Activated naive CD4-positive, alpha-beta T cell treated with Interleukin-2 at 50 U/mL for 16 hours (primary cell): ENCODE measurements at places on chromosomes 12 and 14.

DNA sequence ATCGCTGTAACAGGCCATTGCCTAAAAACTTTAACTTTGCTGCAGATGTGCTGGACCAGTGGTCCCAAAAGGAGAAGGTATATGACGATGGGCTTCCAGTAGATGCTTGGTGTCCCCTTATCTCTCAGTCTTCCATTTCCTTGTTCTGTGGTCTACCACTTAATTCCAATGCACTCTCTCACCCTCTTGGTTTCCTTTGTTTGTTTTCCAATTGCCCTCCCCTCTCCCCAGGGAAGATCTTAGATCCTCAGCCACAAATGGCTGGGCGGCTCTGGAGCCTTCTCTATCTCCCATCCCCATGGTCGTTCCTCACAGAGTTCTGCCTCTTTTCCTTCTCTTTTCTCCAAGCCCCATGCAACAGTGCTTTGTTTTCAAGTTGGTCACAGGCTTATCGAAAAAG, 584 bp downstream of the ACSM4 start:
- no peak for DNase-seq

- DNase-seq = no peak
Observed at GRCh38 chr12:2693244-2693860, 101.4 kb upstream of the FKBP4 start.

GRCh38 chr12:6215932-6216494, 15.8 kb downstream of the CD9 start:
- no peak for DNase-seq

GRCh38 chr14:39812532-39813320, 380.5 kb upstream of the FBXO33 start:
- no peak for DNase-seq

DNA sequence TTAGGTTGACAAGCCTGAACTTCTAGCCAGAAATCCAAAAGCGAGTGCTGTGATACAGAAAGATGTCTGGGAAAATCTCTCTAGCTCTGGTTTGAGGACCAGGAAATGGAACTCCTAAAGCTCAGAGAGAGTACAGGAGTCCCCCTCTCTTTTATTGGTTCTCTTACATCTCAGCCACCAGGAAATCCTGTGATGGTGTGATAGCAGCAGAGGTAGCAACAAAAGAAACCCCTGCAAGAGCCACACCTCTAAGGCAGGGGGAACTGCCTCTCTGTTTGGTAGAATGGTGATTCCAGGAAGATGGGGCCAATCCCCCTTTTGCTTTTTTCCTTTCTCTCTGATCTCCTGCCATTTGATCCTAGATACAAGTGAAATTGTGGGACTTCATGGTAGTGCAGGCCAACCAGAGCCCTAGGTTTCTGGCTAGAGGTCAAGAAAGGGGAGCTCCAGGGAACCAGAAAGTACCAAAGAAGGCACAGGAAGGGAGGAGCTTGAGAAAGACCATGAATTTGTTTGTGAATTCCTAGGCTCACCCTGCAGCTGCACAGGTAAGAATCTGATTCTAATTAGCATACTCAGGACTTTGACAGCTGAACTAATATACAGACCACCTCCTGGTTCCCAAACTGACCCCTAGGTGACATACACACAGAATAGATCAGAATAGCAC, 88.5 kb downstream of the PAPLN start:
- no peak for DNase-seq

DNA sequence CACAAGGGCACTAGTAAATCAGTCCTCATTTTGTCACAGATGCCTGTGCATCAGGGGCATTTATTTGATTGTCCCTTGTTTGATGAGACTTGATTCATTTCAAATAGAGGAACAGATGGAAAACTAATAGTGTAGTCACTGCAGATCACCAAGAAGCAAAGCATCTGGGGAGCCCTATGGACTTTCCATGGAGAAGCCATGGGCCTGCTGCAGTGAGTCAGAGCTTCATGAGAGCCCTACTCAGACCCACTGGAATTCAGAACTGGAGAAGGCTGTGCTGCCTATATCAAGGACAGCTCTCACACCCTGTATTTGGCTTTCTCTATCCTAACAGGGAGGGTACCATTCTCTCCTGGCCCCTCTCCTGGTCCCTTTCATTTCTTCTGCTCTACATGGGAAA, 126.2 kb downstream of the GRIP1 start:
- no peak for DNase-seq

DNA sequence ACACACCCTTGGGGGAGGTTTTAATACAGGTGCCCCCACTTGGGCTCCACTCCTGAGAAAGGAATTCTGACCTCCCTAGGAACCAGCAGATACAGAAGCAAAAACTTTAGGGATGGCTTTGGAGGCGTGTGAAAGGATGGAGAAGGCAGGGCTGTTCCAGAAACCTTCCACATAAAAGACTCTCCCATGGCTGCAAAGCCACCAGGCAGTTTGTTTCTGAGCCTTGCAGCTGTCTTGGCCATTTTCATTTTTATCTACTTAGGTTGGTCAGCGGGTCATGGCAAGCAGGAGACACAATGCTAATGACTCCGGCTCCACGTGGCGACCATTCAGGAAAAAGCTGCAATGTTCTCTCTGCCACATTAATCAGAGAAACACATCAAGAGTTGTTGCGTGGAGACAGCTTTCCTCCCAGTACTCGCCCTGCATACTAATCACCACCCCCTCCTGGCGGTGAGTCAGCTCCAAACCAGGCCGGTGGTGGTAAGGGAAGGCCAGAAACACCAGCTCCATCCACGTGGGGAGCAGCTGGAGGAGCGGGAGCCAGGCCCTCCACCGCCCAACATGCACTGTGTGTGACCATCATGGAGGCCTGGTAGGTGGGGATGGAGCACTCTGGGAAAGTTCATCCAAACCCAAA, 30.9 kb upstream of the IRF2BPL start:
- DNase-seq = peak; percentile 61

DNA sequence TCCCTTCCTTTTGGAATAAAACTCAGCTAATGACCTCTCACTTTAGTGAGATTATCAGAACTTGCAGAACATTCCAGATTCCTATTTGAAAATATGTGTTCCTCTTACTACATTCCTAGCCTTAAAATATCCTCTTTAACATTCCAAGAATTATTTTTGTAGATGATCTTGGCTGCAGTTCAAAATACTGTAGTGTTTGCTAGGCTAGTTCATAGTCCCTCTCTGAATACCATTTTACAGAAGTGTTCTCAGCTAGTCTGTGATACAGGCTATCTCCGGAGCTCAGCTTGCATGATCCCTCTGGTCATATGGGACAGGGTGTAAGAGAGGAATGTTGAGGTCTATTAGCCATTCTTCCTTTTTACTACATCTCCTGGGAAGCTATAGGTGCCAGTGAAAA, 17.6 kb upstream of the GPR33 start:
- no peak for DNase-seq

- no peak for DNase-seq
Observed at GRCh38 chr14:47674148-47674542, 1.3 kb downstream of the MDGA2 start.

- DNase-seq = no peak
Observed at GRCh38 chr14:99224116-99224910, 47.7 kb downstream of the BCL11B start.

DNA sequence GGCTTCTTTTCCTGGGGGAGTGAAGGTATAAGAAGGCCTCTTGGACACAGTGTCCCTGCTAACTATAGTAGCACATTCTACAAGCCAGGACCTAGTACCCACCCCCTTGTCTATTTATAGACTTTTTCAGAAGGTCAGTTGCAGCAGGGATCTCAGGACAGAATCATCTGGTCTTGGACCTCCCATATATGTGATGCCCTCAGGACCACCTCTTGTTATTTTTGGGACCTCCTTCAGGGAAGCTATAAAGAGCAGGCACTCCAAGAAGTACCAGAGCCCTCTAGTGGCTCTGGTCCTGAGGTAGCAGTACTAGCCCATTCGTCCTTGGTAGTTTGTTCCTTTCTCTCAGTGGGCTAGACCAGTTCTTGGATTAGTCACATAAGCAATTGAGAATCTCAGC, 4.3 kb downstream of the COQ10A start:
- no peak for DNase-seq

DNA sequence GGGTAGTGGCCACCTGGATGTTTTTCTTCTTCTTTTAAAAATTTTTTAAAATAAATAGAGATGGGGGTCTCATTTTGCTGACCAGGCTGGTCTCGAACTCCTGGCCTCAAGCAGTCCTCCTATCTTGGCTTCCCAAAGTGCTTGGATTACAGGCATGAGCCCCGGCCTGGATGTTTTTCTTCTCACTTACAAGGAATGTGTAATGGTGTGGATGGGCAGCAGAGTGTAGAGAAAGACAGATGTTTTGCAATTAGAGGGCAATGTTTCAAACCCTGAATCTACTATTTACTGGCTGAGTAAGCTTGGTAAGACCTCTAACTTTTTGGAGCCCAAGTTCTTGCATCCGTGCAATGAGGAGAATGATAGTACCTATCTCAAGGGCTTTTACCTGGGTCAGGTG, 48.1 kb downstream of the ADCK1 start:
- DNase-seq = no peak

GRCh38 chr12:2689879-2690278, 104.9 kb upstream of the FKBP4 start:
- no peak for DNase-seq

DNA sequence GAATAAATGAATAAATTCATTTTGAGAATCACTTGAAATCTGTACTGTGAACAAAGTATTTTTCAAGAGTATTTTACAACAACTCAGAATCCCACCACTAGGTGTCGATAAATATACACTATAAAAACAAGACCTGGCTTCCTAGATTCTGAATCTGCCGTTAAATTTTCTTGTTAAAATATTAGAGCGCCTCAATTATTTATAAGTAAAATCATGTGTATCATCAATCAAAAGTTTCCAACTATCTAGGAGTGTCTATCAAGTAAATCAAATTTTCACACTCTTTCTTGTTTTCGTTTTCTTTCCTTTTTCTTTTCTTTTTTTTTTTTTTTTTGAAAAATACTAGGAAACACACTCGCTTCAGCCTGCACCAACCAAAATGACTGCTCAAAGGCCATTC, 179.2 kb upstream of the DCN start:
- no peak for DNase-seq

GRCh38 chr14:80781972-80782367, 159.6 kb downstream of the CEP128 start:
- DNase-seq = no peak

DNA sequence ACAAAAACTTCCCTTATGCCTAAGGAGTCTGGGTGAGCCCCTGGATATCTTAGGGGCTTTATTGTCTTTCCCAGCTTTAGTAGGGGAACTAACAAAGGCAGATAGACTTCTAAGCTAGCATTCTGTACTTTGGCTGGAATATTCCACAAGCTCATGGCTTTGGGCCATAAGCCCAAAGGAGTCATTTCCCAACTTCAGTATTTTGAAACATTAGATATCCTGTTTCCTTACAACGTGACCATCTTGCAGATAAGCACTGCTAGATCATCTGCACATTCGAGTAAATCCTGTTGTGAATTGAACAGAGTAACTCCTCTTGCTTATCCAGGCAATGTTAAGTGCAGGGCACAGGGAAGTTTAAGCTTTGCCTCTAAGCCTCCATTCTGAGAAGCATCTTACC, 70.6 kb upstream of the ACTN1 start:
- no peak for DNase-seq

DNA sequence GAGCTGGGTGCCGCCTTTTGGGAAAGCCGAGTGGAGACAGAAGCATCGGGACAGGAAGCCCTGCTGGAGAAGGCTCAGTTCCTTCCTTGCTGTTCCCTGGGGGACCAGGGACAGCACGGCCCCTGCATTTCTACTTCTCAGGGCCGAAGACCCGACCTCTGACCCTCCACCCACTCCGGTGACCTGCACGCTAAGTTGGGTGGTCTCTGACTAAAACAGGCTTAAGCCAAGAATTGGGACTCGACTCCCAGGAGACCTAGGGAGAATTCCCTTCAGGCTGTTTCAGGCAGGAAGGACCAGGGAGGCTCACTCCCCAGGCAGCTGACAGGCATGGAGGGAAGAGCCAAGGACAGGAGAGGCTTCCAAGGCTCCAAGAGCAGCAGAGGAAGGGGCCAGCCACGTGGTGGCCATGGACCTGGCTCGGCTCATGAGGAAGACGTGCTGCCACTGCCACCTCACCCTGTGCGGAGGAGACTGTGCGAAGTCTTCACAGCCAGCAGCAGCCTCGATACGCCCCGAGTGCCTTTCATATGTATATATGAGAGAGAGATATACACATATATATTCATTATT, 43.9 kb downstream of the DCAF4 start:
- DNase-seq = no peak

GRCh38 chr12:3073438-3074250, 3.5 kb upstream of the TSPAN9 start:
- peak; percentile 86 for DNase-seq

DNA sequence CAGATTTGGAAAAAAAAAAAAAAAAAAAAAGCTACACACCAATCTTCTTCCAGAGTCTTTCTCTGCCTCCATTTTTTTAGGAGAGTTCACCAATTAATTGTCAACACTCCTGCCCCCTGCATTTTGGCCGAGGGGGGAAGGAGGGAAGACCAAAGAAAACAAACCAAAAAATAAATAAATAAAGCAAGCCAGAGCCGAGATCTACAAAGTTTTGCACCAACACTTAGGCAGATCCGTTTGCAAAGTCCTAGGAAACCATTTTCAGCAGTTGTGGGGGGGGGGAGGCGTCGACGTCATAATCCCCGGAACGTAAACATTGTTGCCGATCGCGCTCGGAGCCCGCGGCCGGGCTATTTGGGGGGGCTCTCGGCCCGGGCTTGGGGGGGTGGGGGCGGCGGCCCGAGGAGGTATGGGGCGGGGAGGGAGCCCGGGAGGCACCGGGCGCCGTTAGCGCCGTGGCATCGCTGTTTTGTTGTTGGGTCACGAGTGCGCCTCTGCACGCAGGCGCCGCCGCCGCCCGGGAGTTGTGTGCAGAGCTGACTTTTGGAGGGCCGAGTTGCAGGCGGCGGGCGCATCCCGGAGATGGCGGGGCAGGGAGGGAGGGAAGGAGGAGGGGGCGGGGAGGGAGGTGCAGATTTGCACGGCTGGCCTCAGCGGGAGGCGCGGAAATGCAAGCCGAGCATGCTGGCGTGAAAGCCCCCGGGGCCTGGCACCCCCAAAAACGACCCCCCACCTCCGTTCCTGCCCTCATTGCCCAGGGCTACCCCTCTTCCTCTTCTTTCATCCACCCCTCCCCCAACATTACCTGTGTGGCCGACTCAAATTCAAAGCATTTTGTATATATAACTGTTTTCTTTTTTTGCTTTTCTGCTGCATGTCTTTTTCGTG, 598 bp downstream of the KDM2B start:
- peak; percentile 73 for DNase-seq

DNA sequence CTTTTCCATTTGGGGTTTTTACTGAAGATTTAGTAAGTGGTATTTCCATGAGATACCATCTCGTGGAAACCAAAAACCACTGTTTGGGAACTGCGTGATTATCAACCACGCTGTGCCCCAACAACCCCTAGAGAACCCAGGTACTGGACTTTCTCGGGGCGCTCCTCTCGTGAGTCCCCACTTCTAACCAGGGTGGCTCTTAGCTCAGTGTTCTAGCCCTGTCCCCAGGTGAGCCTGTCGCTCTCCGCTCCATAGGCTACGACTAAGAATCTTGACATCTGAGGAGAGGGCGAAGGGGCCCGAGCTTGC, 686 bp downstream of the MCRS1 start:
- DNase-seq = no peak

DNA sequence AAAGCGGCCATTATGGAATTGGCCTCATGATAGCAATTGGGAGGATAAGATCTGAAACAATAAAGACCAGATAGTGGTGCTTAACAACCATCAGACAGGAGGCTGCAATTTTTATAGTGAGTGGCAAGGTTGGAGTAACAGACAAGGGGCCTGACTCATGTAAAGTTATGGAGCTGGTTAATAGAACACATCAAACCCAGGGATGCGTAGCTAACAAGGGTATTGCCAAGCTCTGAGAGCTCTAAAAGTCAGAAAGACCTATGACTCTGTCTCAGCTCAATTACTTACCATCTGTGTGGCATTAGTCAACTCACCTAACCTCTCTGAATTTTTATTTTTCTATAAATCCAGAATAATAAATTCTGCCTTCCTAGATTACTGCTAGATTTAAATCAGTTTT, 1731.5 kb upstream of the FLRT2 start:
- no peak for DNase-seq
